ENCODE measurements at places on chromosomes 4 and X.

DNA sequence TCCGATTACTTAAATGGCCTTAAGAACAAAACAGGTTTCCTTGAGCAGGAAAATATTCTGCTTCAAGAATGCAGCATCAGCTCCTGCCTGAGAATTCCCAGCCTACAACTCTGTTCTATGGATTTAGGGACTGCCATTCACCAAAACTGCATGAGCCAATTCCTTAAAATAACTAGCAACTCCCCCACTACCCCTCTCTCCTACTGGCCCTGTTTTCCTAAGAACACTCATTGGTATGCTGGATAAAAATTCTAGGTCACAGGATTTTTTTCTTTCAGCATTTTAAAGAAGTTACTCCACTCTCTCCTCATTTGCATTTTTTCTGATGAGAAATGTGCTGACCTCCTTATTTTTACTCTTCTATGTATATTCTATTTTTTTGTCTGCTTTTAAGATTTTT, 347.1 kb downstream of the IDS start:
- DNase-seq = no peak

- DNase-seq = no peak
These were observed 2637.0 kb downstream of the PCDH7 start for GRCh38 chr4:33357121-33357520.

GRCh38 chr4:26003056-26003455, 89.0 kb downstream of the SMIM20 start:
- no peak for DNase-seq

GRCh38 chr4:30808276-30808675, 88.1 kb downstream of the PCDH7 start:
- DNase-seq = no peak

- DNase-seq = no peak
These were observed 876.8 kb downstream of the FAT4 start for GRCh38 chr4:126191536-126191935.

DNA sequence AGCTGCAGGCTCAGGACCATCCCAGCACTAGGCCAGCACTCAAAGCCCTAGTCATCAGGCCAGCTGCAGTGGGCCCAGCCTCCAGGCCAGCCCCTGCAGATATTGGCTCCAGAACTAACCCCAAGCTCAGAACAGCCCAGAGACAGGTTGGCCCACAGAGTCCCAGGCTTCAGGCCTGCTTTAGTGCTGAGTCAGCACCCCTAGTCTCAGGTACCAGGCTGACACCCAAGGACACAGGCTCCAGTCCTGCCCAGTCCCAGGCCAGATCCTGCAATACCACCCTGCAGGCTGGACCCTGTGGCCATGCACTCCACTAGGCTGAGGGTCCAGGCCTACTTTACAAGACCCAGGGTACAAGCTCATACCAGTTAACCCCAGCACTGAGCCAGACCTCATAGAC, 234.4 kb upstream of the GPRIN3 start:
- DNase-seq = no peak

GRCh38 chr4:154707877-154708276, 35.9 kb upstream of the LRAT start:
- no peak for DNase-seq

DNA sequence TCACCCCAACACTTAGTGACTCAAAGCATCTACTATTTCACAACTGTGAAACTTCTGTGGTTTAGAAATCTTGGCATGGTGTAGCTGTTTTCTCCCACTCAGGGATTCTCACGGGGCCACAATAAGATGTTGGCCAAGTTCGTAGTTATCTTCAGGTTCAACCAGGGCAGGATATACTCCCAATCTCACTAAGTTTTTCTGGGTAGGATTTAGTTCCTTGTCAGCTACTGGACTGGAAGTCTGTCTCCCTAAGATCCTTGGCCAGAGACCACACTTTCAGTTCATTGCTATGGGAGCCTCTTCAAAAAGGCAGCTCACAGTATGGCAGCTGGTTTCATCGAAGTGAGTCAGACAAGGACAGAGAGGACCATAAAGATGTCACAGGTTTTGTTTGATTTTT, 111.7 kb upstream of the PDHA2 start:
- DNase-seq = no peak
